NCI-H1694 treated with DMSO at 0.1 percent for 48 hours (cell line): ENCODE measurements at places on chromosomes 5 and 9.

DNA sequence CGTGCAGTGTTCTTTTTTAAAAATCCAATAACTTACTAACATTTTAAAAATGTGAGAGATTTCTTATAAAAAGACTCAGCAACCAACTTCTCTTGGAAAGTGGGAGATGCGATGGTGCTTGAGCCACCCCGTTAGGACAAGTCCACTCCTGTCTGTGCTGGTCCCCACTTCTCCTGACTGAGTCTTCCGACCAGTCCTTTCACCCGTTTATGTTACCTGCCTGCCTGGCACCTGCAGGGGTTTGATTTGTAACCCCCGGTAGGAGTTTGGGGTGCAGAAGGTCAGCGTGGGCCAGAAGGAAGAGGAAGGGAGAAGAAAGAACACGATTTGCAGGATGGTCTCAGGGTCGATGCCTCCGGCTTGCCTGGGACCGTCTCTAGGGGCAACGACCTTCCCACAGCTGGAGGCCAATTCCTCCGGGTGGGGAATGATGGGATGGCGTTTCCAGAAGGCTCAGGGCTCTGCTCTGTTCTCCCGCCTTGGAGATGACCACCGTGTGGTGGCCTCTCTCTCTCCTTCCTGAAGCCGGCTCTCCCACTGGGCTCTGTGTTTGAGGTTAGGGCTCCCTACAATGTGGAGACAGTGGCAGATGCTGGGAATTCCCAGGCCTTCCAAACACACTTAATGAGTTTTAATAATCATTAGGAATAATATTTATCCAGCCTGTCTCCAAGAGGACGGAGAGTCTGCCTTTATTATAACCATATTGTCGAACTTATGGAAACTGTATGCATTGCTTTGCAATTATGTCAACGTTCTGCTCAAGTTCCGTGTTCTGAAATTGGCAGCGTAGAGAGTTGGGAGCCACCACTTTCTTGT, 14.8 kb downstream of the COL27A1 start:
- no peak for DNase-seq

DNA sequence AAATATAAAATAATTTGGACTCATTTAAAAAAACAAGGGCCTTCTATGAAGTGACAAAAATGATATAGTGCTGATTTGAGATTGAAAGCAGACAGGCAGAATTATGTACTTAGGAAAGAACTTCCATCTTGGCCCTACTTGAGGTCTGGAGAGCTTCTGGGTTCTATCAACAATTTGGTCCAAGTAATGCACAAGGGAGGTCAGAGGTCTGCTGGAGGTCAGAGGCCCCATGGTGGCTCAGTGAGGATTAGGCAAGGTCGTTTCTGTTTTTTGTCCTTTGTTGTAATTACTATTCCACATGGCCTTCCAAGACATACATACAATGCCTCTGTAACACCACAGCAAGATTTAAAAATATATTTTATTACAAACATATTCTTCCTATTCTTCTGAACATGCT, 37.2 kb downstream of the NUDT12 start:
- no peak for DNase-seq

GRCh38 chr9:131237291-131237690, 39.0 kb downstream of the FAM78A start:
- no peak for DNase-seq

GRCh38 chr9:88005240-88005639, 30.9 kb upstream of the CDK20 start:
- DNase-seq, result no peak

DNA sequence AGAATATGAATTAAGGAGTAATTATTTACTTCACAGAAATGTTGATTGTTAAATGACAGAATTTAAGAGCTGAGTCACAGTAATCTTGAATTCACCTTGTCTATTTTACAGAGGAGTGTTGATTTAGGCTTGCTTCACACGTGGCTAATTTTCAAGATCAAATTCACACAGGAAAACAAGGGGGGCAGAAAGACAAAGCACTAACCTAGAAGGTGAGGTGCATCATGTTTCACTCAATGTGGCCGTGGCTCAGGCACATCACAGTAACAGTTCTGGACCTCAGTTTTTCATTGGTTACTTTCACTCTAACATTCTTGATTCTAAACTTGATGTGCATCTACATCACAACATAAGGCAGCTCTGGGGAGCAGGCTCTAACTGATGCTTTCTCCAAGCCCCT, 69.6 kb upstream of the GNAQ start:
- no peak for DNase-seq

DNA sequence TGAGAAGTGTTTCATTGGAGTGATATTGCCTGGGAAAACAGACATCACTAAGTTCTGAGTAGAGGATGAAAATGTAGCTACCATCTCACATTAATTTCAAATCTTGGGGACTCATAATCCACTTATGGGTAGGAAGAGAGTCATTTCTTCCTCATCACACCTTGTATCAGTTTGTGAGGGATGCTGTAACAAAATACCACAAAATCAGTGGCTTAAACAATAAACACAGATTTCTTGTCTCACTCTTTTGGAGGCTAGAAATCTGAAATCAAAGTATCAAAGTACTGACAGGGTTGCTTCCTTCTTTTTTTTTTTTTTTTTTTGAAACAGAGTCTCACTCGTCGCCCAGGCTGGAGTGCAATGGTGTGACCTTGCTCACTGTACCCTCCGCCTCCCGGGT, 3.4 kb downstream of the CARD6 start:
- no peak for DNase-seq

GRCh38 chr9:105656131-105656921, 5.9 kb upstream of the TAL2 start:
- no peak for DNase-seq
